Suppressor macrophage treated with lipopolysaccharide for 1 hour (primary cell): ENCODE measurements at places on chromosomes 11 and 22.

DNA sequence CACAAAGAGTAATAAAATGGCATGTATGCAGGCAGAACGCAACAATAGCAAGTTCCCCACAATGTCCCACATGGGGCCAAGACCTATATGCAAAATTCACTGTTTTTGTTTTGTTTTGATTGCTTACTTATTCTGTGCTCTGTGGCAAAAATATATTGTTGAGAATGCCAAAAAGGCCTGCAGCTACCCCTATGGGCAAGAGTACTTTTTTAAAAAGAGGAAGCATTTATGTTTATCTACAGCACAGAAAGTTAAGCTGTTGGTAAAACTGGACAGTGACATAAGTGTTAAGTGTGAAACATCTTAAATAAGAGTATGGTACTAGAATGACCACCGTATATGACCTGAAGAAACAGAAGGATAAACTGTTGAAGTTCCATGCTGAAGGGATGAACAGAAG lies 301.9 kb upstream of the ZC3H12C start:
- peak; percentile 44 for DNase-seq

- DNase-seq = no peak
These were observed 27.7 kb downstream of the LRP4 start for GRCh38 chr11:46890665-46891064.

DNA sequence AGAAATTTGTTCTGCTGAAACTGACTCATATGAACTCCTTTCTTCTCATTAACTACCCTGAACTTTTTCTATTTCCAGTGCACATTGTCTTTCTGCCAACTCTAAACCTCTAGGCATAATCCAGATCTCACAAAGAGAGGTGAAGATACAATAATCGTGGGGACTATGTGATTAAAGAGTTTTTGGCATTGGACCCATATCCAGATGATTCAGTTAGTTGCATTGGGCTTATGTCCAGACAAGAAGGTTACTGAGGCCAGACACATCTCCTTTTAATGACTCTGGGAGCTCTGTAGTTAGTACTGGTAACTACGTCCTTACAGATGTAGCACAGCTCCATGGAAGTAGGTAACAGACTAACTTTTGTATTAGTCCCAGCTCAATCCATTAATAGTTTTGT lies 273.0 kb downstream of the CASP12 start:
- no peak for DNase-seq

DNA sequence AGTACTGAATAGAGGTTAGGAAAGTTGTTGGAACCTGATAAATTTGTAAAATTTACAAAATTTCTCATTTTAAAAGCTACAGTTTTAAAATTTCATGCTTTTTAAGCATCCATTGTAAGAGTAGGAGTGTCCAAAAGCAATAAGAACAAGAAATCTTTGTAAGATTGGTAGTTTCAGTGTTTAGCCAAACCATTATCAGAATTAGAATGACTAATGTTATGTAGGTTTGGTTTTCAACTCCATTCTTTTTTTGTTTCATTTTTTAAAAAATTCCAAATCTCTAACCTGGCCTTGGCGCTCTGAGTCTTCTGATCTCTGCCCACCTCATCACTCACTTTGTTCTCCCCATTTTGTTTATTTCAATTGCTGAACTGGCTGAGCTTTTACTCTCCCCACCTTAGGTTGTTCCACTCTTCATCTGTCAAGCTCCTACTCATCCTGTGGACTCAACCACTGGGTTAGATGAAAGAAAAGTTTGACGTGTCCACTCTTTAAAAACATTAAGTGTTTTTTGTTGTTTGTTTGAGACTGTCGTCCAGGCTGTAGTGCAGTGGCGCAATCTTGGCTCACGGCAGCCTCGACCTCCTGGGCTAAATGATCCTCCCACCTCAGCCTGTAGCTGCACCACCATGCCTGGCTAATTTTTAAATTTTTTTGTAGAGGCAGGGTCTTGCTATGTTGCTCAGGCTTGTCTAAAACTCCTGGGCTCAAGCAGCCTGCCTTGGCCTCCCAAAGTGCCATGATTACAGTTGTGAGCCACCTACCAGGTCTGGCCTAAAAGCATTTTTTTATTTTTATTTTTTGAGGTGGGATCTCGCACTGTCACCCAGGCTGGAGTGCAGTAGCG lies 14.0 kb downstream of the EP300 start:
- no peak for DNase-seq

- DNase-seq = peak; percentile 62
These were observed 4.2 kb upstream of the UVRAG start for GRCh38 chr11:75810637-75811390.
